ENCODE measurements at places on chromosomes 11 and 22.

DNA sequence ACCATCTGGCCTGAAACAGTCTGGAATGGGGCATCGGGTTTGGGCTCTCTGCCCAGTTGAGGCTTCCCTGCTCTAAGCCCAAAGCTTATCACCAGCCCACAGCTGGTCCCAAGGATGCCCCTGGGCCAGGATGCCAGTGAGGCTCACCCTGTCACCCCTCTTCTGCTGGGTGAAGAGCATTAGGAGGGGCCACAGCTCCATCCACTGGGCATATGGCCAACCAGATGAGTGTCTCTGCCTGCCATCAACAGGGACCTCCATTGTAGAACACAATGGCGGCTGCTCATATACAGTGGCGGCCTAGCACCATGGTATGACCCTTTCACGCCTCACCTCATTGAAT lies 5.6 kb downstream of the CHST1 start:
- no peak for DNase-seq

GRCh38 chr11:101553891-101554292 lies 29.9 kb downstream of the TRPC6 start:
- DNase-seq = no peak

DNA sequence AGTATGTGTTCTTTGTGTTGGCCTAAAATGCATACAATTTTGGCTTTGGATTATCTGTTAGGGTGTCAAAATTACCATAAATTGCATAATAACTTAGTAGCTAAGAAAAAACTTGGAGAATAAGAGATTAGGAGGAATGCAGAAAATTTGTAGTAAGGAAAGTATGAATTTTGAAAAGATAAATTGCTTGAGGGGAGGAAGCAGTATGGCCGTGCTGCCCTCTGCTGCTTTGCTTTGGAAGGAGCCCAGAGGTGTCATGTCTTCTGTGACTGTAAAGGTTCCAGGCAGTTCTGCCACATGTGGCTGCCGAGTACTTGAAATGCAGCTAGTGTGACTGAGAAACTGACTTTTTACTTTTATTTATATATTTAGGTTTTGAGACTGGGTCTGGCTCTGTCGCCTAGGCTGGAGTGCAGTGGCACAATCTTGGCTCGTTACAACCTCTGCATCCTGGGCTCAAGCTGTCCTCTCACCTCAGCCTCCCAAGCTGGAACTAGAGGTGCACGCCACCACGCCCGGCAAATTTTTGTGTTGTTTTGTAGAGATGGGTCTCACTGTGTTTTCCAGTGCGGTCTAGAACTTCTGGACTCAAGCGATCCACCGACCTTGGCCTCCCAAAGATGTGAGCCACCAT lies 1.8 kb downstream of the ADSL start:
- peak; percentile 61 for DNase-seq

DNA sequence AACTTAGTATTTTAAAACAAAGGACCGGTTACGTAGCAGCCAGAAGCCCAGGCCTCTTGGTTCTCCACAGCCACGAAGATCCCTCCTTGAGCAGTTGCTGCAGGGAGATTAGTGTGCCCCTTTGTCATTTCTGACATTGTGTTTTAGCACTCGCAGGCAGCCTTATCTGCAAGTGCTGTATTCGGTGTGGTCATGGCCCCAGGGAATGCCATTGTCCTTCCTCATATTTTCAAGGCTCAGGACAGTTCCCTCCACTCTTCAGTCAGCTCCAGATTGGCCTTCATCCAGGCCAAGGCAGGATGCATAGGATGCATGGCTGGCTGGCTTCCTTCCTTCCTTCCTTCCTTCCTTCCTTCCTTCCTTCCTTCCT lies 88.5 kb downstream of the ZBTB16 start:
- peak; percentile 97 for DNase-seq

DNA sequence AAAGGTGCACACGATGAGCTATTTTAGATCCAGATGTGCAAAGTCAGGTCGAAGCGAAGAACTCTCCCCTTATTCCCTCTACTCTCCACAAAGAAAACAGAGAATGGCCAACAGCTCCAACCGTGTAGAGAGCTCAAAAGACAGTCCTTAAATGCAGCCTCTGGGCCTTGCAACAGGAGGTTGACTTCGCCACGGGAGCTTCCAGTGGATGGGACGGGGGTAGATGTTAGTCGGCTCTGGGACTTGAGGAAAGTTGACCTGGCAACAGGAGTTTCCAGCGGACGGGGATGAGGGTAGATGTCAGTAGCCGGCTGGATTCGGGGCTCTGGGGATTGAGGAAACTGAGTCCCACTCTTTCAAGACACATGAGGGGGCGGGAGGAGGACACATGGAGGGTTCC lies 450.4 kb downstream of the BRD1 start:
- no peak for DNase-seq

- DNase-seq = no peak
These were observed 766 bp downstream of the IZUMO1R start for GRCh38 chr11:94305146-94305545.

- DNase-seq = peak; percentile 86
These were observed 10.2 kb downstream of the ARAP1 start for GRCh38 chr11:72741849-72742512.

DNA sequence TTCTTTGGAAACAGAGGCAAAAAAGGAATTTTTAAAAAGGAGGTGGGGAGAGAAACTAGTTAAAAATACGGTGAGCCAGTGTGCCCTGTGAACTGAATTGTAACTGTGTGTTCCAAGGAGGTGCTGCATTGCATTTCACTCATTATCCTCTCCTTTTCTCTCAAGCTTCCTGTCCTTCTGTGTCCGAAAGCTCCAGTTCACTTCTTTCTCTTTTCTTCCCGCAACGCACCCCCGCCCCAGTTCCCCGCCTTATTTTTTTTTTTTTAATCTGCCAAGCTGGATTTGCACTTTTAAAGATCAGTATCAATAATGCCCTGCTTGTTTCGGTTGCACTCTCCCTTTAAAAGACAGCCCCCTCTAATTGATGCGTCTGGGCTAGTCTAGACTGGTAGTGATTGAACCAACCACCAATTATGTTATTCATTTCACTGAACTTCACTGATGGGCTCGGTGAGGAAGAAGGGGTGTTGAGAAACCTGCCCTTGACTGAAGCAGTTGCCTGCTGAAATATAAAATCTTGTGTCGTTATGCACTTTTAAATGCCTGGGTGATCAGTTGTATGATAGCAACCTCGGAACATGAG lies 18.5 kb downstream of the BLID start:
- no peak for DNase-seq

DNA sequence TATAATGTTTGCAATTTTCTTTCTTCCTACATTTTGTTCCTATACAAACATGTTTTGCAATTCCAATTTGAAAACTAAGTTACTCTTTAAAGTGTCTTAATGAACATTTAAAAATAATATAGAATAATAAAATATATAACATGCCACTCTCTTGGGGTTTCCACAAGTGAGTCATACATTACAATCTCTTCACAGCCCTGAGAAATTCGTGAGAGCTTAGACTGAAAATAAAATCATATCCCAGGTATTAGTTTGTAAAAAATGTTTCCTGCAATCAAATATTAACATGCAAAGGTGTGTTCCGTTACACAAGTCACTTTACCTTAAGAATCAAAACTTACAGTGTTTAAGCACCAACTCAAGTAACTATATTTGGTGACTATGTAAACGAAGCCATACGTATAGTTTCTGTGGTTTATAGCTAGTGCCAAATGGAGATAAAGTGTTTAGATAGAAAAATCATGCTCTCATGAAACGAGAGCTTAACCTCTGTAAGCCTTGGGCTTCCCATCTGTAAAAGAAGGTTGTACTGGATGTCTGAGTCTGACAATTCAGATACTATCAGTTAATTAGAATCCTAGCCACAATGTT lies 253.6 kb upstream of the ANO3 start:
- no peak for DNase-seq

- DNase-seq = peak; percentile 76
These were observed 16.7 kb upstream of the ZC3H12C start for GRCh38 chr11:110076371-110076965.

DNA sequence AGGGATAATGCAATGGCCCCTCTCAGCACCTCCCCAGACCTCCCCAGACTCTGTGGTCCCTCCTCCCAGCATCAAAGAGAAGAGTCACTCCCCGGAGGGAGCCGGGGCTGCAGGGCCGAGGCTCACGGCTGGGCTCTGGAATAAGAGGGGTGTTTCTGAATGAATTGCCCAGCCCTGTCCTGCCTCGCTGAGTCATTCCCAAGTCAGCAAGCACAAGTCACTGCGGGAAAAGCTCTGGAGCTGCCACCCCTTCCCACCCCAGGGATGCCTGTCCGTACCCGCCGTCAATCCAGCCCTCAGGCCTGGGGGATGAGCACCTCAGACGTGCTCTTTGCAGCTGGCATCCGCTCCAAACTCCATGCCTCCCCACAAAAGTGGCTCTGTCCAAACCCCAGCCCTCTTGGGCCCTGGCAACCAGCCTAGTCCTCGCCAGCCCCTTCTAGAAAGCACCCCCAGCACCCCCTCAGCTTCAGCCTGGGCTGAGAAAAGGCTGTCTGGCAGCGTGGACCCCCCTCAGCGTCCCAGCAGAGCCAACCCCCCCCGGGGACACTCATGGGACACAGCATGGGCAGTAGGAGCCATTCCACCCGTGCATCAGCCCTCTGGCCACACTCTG lies 22.7 kb downstream of the CELSR1 start:
- no peak for DNase-seq

GRCh38 chr11:87265979-87266378 lies 228.2 kb downstream of the TMEM135 start:
- no peak for DNase-seq

DNA sequence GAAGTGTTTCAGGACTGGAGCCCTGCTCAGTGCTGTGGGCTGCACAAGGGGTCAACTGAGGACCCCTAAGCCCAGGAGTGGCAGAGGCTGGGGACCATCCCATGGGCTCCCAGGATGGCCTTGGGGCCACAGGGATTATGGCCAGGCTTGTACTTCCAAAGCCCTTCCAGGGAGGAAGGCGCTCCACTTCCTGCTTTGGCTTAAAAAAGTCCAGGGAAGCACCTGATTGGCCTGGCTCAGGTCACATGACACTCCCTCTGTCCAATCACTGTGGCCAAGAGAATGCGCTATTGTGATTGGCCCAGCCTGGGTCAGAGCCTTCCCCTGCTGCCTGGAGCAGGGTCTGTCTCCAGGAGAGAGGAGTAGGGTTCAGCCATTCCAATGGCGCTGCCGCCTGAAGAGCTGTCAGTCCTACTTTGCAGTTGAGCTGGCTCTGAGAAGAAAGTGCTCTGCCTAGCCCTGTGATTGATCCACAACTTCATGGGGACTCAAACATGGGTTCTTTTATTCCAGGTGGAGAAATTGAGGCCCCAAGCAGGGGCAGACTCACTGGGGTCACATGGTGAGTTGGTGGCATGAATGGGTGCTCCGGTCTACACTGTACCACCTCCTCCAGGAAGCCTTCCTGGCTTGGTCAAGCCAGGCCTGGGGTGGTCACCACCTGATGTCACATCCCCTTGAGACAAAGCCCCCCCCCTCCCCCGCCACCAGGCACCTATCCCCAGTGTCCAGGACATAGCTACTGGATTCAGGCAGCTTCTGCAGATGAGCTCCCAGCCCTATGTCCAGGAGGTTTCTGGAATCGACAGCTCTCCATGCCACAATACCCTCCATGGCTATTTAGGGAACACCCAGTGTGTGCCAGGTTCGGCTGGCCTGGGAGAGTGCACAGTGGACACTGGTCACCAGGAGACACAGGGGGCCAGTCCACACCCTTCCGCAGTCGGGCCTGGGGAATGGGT lies 48.2 kb downstream of the RTN4R start:
- peak; percentile 31 for DNase-seq

DNA sequence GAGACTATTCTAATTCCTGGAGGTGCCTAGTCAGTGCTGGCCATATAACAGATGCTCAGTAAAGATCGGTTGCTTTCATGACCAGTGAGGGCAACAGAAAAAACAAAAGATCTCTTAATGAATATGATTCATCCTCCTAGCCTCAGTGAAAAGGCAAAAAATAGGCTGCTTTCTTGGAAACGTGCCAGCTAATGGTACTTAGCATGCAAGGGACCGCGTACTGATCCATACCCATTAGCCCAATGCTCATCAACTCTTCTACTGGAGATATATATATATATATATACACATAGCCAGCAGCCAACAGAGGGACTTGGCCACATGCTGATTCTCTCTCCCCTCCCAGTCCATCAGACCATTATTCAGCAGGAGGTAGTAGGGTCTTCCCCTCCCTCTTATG lies 320.4 kb downstream of the KIRREL3 start:
- DNase-seq = no peak

- DNase-seq = no peak
These were observed 309.1 kb upstream of the C11orf87 start for GRCh38 chr11:109112821-109113280.

- DNase-seq = no peak
These were observed 76.0 kb upstream of the PICALM start for GRCh38 chr11:86144846-86145245.

DNA sequence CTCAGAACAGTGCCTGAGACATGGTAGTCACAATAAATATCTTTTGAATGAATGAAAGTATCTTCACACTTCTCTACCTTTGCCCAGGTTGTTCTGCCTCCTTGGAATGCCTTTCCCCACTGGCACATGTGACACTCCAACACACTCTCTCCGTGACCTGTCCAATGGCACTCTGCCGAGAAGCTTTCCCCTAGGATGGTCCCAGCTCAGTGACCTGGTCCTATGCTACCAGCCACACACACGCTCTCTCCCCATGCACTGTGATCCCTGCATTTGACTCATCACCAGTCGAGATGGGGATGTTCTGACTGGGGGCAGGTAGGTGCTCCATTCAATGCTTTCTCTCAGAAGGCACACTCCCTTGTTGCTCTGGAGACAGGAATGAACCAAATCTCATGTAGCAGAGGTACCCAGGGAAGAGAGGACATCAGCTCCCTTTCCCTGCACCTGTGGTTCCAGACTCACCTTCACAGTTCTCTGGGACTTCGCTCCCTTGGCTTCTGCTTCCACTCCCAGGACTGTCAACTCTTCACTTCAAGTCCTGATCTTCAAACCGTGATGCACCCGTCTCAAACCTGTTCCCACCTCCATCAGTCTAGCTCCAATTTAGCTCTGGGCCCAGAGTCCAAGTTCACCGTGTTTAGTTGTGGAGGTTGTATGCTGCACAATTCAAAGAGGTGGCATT lies 30.7 kb upstream of the LMO1 start:
- no peak for DNase-seq

DNA sequence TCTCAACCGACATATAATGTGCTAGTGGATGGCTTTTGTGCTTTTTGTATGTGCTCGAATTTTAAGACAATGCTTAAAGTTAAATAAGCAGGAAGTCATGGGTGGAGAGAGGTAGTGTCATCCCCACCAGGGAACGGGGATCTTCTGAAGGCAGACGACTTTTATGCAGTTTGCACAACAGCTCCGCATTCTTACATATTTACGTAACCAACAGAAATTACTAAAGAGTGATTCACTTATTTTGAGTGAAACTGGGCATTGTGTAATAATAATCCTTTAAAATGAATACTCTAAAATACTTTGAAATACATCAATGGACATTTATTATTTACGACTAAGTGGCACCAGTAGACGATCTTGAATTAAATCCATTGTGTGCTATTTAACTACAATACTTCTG lies 305.1 kb downstream of the CNTN5 start:
- DNase-seq = no peak

GRCh38 chr11:120058931-120059330 lies 79.0 kb downstream of the TRIM29 start:
- no peak for DNase-seq

GRCh38 chr11:22728600-22729389 lies 62.4 kb downstream of the GAS2 start:
- no peak for DNase-seq

GRCh38 chr11:45450189-45450588 lies 164.0 kb upstream of the SYT13 start:
- DNase-seq = no peak

All from OCI-M1 (cell line).